Activated CD4-positive, alpha-beta T cell treated with anti-CD3 and anti-CD28 coated beads, Interleukin-10, Interleukin-2, amounts not matched to agents 100 ng/mL and 50 ng/mL, durations not matched to agents 16 hours and 8 hours (primary cell): ENCODE measurements at places on chromosomes 3 and 15.

DNA sequence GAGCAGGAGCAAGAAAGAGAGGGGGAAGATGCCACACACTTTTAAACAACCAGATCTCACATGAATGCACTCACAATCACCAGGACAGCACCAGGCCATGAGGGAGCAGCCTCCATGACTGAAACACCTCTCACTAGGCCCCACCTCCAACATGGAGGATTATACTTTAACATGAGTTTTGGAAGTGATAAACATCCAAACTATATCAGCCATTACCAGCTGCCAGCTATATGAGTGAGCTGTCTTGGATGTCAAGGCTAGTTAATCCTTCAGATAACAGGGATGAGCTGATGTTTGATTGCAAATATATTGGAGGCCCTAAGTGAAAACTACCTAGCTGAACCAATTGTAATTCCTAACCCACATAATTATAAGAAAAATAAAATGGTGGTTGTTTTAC is 108.4 kb upstream of the DCBLD2 start:
- DNase-seq = no peak

DNA sequence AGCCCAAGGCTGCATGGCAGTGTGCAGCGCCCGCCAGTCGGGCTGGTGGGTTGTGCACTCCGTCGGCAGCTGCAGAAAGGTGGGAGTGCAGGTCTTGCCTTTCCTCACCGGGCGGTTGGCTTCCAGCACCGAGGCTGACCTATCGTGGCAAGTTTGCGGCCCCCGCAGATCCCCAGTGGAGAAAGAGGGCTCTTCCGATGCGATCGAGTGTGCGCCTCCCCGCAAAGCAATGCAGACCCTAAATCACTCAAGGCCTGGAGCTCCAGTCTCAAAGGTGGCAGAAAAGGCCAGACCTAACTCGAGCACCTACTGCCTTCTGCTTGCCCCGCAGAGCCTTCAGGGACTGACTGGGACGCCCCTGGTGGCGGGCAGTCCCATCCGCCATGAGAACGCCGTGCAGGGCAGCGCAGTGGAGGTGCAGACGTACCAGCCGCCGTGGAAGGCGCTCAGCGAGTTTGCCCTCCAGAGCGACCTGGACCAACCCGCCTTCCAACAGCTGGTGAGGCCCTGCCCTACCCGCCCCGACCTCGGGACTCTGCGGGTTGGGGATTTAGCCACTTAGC is 4.3 kb downstream of the ISL2 start:
- peak; percentile 67 for DNase-seq

GRCh38 chr15:67174446-67174845 is 80.0 kb downstream of the AAGAB start:
- DNase-seq = no peak

GRCh38 chr3:143751643-143752178 is 96.6 kb downstream of the SLC9A9 start:
- DNase-seq = peak; percentile 27

DNA sequence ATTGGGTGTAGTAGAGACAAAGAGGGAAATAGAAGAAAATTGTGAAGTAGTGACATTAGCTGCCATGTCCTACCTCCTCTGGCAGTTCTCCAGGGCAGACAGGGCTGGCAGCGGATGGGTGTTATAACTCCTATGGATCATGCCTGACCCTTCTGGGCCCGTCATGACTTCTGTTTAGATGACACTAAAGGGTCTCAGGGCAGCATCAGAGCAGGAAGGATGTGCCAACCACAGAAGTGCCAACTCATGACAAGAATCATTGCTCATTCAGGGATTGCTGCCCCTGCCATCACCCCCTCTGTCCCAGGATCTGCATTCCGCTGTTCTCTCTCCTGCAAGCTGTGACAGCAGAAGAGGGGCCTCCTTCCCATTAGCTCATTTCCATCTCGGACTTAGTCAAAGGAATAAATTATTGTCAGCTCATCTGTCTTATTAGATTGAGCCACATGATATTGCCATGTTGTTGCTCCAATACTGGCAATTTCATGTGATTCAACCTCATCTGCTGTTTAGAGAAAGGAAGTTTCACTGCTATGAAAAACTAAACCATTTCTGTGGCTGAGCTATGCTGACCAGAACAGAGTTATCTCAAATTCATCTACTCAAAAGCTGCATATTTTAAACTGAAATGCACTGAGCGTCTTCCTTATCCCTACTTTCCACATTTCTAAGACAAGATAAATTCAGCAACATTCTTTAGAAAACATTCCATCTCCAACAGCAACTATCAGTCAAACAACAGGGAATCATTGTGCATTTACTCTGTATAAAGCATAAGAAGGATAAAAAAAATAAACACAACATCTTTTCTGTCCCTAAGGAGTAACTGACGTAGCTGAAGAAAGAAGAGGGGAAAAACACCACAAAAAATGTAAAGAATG is 271.6 kb downstream of the FHIT start:
- peak; percentile 6 for DNase-seq

DNA sequence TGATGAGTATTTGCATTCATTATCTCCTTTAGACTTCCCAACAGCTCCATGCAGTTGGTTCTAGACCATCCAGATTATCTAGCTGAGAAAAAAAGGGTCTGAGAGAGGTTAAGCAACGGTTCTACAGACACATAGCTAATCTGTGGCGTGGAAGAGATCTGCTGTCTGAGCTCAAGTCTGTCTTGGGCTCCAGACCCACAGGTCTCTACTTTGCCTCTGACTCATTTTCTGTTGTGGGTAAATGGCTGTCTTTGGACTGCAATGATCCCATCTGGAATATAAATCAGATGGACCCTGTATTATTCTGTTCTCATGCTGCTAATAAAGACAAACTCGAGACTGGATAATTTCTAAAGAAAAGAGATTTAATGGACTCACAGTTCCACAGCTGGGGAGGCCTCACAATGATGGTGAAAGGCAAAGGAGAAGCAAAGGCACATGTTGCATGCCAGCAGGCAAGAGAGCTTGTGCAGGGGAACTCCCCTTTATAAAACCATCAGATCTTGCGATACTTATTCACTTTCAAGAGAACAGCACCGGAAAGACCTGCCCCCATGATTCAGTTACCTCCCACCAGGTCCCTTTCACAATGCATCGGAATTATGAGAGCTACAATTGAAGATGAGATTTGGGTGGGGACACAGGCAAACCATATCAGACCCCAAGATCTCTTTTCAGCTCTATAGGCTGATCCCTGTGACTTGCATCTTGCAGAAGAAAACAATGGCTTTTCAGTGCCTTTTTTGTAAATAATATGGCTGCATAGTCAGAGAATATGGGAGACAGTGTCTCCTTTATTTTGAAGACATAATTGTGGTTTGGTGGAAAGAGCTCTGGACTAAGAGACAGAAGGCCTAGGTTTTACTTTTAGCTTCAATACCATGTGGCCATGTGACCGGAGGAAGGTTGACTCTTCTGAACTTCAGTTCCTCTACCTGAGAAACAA is 24.7 kb downstream of the CEMIP start:
- peak; percentile 57 for DNase-seq

DNA sequence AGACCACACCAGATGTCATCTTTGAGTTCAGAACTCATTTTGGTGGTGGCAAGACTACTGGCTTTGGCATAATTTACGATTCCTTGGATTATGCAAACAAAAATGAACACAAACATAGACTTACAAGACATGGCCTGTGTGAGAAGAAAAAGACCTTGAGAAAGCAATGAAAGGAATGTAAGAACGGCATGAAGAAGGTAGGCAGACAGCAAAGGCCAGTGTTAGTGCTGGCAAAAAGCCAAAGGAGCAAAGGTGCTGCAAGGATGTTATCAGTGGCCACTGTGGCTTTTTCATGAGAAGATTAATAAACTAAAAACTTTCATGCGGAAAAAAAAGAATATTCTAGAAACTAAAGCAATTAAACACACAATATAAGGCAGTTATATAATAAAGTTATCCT is 21.9 kb downstream of the AAGAB start:
- DNase-seq = no peak

GRCh38 chr3:161559177-161559998 is 62.8 kb downstream of the OTOL1 start:
- DNase-seq = peak; percentile 32

- DNase-seq = no peak
These were observed 412.4 kb downstream of the RAP2B start for GRCh38 chr3:153574445-153574844.

DNA sequence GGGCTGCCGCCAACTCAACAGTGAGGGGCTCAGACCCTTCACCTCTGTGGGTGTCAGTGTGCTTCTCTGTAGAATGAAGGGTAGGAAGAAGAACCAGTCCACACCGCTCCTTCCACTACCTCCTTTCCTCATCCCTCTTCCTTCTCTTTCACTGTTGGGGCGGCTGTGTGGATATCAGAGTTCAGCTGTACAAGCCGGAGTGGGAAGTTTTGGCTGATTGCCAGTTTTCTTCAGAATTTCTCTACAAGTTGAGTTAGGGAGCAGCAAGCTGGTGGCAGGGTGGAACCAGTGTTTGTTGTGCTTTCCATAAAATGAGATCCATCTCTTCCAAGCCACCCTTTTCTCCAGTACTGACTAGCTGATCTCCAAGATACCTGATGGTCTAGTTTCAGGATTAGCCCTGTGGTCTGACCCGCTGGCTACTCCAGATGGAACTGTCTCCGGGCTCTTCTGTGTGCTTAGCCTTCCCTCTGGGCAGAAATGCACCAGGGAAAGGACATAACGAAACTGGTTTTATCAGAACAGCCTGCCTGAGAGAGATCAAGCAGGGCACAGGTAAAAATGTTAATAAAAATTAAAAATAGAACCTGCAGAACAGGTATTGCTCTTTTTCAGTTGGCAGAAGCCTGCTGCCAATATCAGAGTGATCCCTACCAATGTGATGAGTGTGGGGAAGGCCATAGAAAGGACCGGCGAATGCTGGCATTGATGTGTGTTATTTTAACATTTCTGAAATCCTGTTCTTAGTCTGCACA is 169.9 kb upstream of the TSC22D2 start:
- DNase-seq = no peak

GRCh38 chr3:23219552-23219951 is 16.4 kb downstream of the UBE2E2 start:
- no peak for DNase-seq

GRCh38 chr3:11919390-11919789 is 72.7 kb upstream of the TAMM41 start:
- DNase-seq = no peak

- DNase-seq = peak; percentile 93
These were observed 257.2 kb upstream of the NECTIN3 start for GRCh38 chr3:110814170-110815007.

DNA sequence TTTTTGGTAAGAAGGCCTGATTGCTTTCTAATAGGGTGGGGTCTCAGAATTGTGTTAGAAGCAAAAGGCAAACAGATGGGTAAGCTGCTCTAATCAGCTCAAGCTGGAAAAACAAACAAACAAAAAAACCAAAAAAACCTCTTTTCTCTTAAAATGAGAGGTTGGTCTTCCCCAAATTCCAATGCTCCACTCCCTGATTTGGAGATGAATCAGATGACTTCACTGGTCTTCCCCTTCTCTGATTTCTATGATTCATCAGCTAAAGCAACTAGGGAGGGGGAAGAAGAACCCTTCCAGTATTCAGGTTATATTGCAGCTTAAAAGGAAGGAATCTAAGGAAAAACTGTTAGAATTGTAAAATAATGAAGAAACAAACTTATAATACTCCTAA is 9.6 kb upstream of the ANXA2 start:
- DNase-seq = no peak

GRCh38 chr3:186823386-186823785 is 17.1 kb upstream of the RFC4 start:
- DNase-seq = peak; percentile 40

- peak; percentile 65 for DNase-seq
These were observed 6.5 kb downstream of the OR5K4 start for GRCh38 chr3:98359993-98360675.

- DNase-seq = no peak
These were observed 307.6 kb upstream of the LRRFIP2 start for GRCh38 chr3:37481982-37482381.

- no peak for DNase-seq
These were observed 1228.2 kb downstream of the ROBO2 start for GRCh38 chr3:78268087-78268486.
